NCI-H2081 treated with DMSO at 0.1 percent for 48 hours (cell line): ENCODE measurements at places on chromosomes 7 and 10.

DNA sequence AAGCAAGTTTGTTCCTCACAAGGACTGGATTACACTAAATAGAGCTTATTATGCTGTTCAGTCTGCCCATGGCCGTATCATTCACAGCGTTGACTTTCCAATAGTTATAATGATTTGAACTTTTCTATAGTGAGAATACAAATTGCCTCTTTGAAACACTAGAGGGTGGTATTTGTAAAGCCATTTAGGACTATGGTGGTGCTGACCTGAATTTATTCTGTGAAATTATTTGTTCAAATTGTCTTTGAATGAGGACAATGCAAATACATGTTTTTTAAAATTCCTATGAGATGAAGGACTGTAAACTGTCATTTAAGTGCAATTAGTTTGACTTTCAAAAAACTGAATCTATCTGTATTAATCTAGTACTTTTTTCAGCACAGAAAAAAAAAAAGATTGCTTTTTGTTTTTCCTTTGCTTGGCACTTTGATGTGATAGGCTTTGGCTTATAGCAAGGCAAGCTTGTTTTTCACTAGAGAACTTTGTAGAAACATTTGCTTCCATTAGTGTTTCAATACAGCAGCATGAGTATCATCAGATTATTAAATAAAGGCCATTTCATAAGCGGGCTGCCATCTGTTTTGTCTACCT, 122.7 kb upstream of the TMEM229A start:
- peak; percentile 31 for DNase-seq

DNA sequence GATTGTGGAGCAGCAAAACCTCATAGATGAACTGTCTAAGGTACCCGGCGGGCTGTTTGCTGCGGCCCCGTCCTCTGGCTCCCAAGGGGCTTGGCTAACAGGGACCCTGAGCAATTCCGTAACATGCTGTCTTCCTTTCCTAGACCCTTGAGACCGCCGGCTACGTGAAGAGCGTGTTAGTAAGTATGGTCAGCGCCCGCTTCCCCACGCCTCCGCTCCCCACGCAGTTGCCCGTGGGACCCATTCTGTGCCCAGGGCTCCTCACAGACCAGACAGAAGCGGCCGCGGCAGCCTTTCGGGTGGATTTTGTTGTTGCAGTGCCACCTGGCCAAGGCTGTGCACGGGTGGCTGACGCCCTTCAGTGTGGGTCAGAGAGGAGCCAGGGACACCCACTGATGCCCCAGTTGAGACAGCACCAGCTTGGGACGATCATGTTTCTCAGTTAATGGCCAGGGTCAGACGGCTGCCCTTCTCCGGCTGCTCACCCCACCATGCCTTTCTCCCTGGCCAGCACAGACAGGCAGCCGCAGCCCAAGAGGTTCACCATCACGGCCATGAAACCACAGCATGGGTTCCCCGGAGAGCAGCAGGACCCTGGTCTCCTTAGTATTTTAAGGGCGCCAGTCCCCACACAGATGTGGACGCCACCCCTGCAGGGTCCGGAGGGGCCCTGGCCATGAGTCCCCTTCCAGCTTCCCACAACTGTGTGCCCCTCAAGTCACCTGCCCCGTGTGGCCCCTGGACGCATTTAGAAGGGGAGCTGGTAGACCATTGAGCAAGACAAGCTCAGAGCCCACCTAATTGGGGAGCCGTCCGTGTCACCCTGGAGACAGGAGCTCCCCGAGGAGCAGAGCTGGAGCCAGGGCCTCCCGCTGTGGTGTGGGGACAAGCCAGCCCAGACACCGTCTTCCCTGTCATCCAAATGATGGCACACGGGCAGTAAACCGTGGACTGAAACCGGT, 49.4 kb upstream of the DPYSL4 start:
- no peak for DNase-seq

DNA sequence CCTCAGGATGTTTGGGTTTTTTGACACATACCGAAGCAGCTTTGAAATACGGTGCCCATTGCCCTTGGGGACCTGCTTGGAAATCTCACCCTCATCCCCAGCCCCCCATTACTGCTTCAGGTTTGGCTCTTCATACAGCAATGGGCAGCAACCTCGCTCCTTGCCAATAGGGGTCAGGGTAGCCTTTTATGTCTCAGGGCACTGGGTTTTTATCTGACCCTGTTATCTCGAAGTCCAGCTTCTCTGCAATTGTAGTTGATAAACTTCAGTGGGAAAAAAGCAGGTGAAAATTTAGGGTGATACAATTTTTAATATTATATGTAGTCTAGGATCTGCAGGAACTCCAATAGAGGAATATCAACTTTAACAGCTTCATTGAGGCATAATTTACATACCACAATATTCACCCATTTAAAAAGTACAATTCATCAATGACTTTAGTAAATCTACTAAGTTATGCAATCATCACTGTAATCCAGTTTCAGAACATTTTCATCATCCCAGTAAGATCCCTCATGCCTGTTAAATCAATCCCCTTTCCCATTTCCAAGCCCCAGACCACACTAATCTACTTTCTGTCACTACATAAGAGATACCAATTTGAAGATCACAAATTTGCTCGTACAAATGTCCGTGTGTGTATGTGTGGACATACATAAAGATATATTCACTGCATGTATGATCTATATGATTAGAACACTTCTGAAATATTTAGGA, 386.2 kb downstream of the KCNMA1 start:
- DNase-seq = no peak

DNA sequence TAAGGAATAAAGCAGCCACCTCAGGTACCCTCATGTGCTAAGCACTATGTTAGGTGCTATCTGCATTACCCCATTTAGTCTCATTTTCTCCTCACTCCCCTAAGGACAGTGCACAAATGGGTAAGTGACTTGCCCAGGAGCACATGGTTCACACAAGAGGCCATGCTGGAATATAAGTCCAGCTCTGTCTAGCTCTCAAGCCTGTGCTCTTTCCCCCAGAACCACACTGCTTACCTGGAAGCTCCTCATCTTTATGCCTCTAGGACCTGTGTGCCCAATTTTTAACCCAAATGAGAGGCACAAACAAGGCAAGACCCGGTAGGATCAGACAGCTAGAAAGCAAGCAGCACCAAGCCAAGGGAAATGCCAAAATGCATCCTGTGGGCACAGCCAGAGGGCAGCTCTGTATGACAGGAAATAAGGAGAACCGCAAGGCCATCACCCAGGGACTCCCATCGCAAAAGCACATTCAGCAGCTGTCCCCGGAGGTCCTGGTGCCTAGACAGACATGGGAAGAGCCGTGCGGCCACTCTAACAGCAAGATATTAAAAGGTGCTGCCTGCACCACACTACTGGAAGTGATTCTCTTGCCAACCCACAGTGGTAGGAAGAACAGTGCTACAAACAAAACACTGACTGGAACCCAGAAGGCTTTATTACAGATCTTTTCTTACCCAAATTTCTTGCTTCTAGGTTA, 88.1 kb downstream of the GSAP start:
- no peak for DNase-seq

GRCh38 chr7:322111-322671, 32.2 kb downstream of the FOXL3 start:
- DNase-seq = no peak

GRCh38 chr10:86899670-86900276, 57.6 kb downstream of the MMRN2 start:
- DNase-seq = no peak

DNA sequence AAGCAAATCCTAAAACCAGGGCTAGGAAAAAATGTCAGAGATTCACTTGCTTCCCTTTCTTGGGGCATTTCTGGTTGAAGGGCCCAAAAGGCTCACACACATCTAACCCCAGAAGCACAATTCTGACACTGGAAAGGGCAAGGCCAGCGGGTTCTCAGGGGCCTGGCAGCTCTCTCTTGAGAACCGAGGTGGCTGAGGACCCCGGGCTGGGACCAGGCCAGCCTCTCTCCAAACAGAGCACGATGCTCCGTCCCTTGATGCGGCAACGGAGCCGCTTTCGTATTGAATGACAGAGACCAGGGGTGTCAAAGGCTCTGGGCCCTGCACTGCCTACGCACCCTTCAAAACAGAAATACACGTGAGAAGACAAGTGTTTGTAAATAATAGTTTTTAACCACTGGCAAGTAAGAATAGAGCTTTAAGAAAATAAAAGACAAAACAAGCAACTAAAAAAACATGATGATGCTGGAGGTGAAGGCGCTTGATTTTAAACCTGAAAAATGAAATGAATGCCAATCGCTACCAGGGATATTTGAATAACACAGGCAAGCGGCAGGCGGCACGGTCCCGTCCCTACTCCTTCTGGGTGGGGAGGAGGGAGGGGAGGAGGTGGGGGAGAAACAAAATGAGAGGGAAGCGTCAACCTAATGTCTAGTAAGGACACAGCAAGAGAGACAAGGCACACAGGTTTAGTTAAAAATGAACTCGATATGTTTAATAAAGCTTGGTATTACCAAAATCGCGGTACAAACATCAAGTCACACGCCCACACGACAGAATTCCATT, 68.0 kb downstream of the SLC29A4 start:
- no peak for DNase-seq

DNA sequence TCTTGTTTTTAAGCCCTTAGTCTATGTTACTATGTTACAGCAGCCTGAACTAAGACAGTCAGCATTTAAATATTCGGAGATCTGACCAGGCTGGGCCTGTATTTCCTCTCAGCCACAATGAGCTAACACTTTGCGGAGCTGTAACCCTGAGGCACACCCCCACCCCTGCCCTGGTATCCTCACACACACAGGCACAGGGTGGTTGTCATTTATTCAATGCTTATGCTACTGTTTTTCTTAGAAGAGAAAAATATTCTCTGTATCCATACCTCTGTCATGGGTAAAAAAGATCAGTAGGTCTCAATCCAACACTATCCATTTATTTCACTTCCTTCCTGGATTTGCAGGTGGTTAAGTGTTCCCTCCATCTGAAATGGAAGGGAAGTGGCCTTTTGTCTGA, 80.3 kb upstream of the TRIL start:
- no peak for DNase-seq

DNA sequence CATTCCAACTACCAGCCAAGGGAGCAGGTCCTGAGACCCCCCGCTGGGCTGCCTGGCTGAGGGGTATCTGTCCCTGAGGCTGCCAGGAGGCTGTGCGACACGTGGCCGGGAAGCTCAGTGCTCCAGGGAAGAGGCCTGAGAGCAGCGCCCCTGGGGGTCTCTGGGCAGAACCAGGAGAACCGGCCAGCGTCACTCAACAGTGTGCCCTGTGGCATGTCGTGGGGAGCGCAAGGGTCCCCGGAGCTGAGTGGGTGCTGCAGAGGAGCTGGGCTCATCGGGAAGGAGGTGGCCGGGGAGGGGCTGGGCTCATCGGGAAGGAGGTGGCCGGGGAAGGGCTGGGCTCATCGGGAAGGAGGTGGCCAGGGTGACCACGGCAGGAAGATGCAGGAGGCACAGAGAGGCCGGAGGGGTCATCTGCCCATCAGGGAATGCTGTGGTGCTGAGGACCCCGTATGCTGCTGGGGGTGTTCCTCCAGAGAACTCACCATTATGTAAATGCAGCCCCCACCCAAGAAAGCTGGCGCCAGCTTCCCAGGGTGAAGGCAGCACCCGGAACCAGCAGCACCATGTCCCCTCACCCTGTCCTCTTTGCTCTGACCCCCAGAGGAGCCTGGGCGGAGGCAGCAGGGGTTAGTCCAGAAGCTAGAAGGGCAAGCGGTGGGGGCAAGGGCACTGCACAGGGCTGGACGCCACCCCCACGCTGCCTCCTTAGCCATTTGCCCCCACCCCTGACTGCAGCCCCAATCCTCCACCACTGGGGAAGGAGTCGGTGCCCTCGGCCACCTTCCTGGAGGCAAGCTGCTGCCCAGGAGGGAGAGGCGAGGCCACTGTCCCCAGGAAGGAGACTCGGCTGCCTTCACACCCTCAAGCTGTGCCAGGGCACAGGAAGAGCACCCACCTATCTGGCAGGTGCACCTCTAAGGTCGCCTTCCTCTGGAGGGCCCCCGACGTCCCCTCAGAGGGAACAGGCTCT, 33.3 kb downstream of the CALML3 start:
- DNase-seq = no peak

DNA sequence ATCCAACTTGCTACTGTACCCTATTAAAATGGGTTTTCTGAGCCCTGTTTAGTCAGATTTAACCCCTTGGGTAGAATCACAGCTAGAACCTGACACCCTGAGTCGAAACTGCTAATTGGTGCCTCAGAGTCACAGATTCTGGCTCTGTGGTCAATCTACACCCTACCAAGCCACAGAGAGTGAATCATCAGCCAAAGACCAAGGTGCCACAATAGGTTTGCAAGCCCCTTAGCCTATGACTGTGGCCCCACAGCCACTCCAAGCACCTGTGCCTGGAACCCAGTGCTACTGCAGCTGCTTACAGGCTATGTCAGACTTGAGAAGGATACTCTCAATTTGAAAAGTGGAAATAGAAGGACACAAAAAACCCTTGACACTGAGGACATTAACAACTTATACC, 202.8 kb upstream of the KCND2 start:
- no peak for DNase-seq

DNA sequence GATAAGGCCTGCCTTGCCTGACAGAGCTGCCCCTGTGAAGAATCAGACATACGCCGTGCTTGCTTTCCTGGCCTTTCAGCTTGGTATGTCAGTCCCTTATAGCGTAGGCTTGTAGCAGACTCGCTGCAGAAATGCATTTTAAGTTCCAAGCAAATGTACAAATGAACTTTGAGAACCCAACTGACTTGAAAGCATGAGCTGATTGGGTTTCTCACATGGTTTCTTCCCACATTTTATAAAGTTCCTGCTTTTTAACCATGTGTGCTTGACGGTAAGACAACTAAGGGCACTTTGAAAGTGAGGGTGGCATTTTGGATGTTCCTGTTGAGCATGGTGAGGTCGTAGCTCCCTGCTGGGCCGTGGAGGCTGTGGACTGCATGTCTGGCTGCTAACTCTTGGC, 62.6 kb downstream of the CCNY start:
- DNase-seq = no peak

- DNase-seq = no peak
Observed at GRCh38 chr7:106339513-106340246, 54.9 kb upstream of the NAMPT start.

GRCh38 chr10:114340816-114341215, 63.5 kb downstream of the AFAP1L2 start:
- DNase-seq = no peak

DNA sequence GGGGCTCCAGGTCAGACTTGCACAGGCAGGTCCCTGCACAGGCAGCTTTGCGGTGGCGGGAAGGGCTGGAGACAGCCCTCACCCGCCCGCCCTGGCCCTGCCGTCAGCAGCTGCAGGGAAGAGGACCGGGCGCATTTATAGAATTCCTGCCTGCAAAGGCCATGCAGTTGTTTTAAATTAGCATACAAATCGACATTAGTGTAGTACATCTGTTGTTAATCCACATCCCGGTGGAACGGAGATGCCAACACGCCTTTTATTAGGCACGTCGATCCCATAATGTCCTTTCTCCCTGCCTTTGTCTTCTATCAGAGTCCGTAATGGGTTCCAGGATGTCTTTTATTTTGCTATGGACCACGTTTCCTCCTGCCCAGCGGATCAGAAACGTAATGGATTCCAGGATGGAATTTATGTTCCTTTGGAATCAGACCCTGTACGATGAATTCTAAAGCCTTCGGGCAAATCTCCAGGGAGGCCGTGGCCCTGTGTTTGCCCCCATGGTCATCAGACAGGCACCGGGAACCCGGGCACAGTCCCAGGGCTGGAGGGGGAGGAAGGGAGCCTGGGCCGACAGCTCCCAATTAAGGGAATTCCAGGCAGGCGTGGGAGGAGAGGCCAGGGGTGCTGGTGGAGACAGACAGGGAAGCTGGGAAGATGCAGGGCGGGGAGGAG, 123.9 kb downstream of the COL26A1 start:
- DNase-seq = no peak

- no peak for DNase-seq
Observed at GRCh38 chr10:126153711-126154628, 234.3 kb downstream of the ADAM12 start.
